ENCODE measurements at places on chromosomes 7 and 10.

- DNase-seq, result no peak
Observed at GRCh38 chr10:23035569-23035968, 59.8 kb upstream of the MSRB2 start.

DNA sequence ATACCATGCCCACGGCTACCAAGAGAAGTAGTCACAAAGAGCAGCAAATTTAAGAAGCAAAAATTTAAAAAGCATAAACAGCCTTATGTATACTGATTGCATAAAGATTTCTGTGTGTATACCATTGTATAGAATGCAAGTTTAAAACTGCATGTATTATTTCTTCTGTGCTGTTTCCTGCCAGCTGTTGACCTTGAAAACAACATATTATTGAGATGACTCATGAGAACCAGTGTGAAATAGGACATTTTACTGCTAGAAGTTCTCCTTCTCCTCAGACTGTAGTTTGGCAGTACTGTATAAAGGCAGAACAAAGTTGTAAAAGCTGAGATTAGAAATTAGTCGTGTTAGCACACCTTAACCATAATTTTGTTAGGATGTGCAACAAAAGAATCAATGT is 42.3 kb upstream of the SGCE start:
- DNase-seq, result no peak

GRCh38 chr10:47365431-47366180 is 17.4 kb downstream of the RBP3 start:
- DNase-seq, result no peak

DNA sequence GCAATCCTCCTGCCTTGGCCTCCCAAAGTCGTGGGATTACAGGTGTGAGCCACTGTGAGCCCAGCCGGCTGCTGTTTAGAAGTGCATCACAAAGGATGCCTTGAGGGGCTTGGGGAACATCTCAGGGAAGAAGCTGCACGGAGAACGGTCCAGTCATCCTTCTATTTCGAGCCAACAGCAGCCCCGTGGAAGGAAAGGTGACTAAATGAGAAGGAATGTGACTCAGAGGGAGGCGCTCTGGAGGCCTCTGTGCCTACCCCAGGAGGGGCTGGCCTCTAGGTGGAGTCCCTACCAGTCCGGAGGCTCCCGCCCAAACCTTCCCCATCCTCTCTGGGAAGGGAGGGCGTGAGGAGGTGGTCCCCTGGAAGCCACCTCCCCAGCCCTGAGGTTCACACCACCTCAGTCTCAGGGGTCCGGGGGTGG is 76.2 kb downstream of the CTBP2 start:
- DNase-seq, result no peak

DNA sequence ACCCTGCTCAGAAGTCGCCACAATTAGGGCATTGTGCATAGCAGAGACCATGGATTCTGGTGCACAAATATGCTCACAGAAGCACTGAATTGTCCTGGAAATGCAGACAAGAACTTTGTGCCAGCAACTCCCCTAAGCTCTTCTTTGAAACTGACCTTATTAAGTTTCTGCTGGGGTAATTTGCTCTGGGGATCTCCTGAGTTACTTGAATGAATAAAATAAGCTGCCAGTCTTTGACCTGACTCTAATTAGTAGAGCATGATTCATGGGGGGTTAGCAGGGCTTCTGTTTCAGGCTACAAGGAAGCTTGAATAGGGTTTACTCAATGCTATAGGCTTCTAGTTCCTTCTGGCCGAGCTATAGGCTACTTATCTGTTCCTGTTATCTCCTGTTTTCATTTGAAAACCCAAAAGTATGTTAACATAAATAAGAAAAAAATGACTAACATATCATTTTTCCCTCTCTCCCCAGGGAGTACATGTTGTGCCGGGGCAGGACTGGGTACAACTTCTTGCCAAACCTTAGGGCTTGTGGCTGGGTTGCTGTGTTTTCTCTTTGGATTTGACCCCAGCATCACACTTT is 169.0 kb upstream of the TMEM229A start:
- DNase-seq, result no peak

DNA sequence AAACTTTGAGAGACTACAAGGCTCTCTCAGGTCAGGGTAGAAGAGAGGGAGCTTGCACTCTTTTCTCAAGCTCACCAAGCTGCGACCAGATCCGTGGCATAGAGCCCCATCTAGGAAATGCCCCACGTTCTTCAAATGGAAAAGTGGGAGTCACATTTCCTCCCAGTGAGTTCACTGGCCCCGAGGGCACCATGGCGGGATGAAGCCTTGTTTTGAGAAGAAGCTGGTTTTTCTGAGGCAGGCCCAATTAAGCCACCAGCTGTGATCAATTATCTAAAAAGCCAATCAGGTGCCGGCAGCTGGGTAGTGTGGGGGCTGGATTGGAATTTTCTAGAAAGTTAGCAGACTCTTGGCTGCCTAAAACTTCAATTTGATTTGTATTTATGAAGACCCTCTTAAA is 101.4 kb downstream of the ZNF365 start:
- DNase-seq, result no peak

GRCh38 chr7:2558629-2559282 is at the start of gene IQCE:
Gene IQCE, plus strand, starts transcription at chr7:2558979. Its CDS starts 203 bp downstream, at chr7:2559182.
- DNase-seq, result peak; percentile 76

- DNase-seq, result no peak
Observed at GRCh38 chr10:25867321-25867720, 66.7 kb upstream of the MYO3A start.

DNA sequence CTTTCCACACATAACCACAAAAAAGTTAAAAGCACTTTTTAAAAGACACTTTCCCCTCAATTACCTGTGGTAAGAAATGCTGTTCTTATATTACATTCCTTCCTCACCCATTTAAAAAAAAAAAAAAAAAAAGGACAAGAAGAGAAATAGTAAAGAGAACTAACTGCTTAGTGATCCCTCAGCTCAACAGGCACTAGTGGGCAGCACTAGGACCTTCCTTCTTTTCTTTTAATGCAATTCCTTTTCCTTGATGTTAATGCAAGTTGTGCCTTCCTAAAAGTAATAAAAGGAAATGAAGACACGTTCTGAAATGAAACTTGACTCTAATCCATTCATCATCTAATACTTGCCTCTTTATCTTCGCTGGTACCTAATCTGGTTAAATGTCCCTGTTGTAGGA is 189.7 kb downstream of the TCF7L2 start:
- no peak for DNase-seq

DNA sequence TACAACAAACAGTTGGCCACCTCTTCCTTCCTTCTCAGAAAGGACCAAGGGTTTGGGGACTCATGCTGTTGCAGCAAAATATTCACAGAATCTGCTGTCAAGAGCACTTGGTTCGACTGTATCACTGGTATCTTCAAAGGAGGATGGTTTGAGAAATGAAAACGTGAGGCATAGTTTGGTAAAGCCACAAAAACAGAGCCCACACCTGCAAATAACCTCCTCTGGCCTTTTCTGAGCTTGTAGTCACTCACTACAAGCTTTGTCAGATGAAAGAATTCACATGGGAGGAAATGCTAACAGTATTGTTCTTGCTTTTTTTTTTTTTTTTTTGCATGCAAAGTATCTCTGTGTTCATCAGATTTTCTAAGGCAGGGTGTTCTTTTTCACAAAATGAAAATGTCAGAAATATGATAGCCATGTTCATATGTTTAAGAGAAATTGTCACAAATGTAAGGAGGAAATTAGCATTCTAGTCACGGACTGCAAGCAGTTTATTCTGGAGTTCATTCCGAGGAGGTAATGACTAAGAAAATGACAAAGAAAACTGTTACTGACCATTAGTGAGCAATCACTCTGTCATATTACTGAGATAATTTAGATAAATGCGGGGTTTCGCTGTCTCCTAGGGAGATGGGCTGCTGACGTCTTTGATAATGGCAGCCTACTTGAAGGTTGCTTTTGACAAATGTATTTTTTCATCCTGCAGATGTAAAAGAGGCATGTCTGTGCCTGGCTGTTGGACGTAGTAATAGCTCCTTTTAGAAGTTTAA is 117.8 kb upstream of the MYO3A start:
- DNase-seq, result no peak

DNA sequence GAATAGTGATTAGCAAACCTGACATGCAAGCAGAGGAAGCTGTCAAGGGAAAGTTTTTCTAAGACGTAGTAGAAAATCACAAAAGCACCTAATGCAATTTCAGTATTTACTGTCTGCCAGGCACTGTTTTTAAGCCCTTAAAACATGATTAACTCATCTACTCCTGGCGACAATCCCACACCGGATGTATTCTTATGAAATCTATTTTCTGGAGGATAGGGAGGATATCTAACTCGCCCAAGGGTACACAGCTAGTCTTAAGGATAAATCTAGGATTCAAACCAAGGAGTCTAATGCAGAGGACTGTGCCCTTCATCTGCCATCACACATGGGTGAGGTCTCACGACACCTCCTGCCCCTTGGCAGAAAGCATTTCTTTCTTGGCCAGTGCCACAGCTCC is 47.8 kb upstream of the FIGNL1 start:
- DNase-seq, result no peak

DNA sequence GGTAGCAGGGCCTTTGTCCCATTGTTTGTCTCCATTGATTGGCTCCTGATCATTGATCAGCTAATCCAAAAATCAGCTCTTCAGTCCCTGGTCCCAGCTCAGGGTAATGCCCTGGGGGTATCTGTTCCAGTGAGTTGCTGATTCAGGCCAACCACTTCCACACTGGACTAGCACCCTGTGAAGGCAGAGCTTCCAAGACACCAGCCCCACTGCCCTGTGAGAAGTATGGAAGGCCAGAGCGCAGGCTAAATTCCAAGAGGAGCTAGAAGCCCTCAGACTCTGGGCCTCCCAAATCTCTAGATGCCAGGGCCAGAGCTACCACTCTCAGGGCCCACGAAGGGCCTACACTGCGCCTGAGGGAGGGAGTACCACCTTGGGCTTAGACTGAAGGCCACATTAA is 10.4 kb downstream of the TMEM72 start:
- DNase-seq, result no peak
